Activated CD4-positive, alpha-beta T cell treated with anti-CD3 and anti-CD28 coated beads, Interleukin-2, amount 50 U/mL, for 48 hours (primary cell): ENCODE measurements at places on chromosomes 12 and 14.
A peak's percentile ranks its signal among the peaks of the same experiment; 100 is the strongest.

- no peak for DNase-seq
These were observed 123.0 kb downstream of the SLC38A1 start for GRCh38 chr12:46145881-46146280.

- DNase-seq, result no peak
These were observed at the start of gene RNASE9 for GRCh38 chr14:20560961-20561360. Gene RNASE9 (minus strand): TSS chr14:20561047.

GRCh38 chr12:126147321-126147720 lies 1082.1 kb downstream of the AACS start:
- no peak for DNase-seq

- DNase-seq, result peak; percentile 23
These were observed 82.6 kb upstream of the GTF2A1 start for GRCh38 chr14:81303258-81303935.

DNA sequence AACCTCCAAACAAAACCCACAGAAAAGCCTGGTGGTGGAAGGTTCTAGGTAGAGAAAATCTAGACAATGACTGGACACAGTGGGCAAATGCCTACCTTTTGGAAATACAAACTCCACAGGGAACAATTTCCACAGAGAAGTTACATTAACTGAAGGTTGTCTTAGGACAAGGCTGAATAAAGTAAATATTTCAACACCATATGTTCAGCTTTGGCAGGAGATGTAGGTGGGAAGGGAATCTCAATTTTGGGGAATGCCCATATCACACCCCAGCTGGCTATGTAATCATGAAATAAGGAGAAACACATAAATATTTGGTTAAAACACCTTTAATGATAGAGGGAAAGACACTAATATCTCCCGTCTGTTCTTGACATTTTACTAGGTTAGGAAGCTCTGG lies 5.4 kb downstream of the SALL2 start:
- DNase-seq, result no peak

DNA sequence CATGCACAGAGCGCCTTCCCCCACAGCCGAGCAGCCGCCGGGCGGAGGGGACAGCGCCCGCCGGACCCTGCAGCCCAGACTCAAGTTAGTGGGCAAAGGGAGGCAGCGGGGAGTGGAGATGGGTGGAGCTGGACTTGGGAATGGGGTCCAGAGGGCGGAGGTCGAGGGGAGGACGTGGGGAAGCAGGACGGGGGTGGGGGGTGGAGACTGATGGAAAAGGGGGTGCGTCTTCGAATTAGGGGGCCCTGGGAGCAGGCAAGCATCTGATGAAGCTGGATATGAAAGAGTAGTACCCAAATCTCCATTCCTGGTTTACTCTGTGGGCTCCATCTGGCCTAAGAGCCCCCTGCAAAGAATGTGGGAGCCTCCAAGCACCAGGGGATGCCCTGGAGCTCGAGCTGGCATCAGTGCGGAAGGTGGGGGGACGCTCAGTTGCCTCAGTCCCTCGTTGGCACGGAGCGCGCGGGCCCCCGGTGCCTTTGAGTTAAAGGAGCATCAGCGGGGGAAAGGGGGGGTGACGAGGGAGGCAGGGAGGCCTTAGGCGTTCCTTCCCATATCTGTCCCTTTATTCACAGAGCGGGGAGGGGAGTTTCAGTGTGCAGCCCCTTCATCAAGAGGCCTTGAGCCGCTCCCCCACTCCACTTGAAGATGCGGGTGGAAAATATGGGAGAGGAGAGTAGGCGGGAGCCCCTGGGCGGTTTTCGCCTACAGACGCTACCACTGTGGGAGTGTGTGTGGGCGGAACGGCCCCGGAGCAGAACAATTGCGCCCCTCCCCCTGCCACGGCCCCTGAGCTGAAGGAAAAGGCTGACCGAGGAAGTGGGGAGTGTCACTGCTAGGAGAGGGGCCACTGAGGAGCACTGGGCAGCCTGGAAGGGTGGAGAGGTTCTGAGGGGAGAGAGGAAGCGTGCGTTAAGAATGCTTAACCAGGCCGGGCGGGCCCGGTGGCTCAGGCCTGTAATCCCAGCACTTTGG lies 644 bp downstream of the NAB2 start:
- peak; percentile 62 for DNase-seq

DNA sequence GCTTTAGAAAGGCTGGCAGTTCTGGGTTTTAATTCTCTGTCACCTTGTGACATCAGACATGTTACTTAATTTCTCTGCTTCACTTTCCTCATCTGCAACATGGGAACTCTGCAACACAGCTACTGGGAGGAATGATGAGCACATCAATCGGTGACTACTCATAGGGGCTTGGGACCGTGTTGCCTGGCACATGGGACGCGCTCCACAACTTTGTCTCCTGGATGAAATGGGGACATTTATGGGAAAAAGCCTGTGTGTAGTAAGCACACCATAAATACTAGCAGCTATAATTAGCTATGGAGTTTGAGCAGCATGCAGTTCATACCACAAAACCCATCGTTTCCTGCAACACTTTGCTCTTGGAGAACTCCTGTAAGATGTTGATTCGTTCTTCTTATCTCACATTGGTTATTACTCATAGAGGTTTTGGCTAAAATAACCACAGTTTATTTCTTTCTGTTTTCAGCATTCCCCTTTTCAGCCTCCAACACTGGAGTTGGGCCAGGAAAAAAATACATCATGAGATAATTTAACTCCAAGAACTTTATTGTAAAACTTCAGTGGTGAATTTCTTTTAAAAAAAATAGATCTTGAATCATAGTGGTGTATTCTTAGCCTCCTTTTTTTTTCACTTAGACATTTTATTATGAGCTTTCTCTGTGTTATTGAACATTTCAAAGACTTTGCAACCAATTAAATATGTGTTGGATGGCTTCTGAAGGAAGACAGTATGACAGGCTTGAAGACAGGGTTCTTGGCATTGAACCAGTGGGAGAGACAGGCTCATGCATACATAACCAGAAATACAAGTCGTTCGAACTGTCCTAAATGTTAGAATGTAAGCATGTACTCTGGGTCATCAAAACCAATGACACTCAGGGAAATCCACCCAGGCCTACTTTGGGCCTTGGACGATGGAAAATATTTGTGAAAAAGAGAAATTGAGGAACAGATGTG lies 72.7 kb downstream of the RIN3 start:
- no peak for DNase-seq
